Iris pigment epithelial cell (primary cell): ENCODE measurements at places on chromosomes 12 and 14.

DNA sequence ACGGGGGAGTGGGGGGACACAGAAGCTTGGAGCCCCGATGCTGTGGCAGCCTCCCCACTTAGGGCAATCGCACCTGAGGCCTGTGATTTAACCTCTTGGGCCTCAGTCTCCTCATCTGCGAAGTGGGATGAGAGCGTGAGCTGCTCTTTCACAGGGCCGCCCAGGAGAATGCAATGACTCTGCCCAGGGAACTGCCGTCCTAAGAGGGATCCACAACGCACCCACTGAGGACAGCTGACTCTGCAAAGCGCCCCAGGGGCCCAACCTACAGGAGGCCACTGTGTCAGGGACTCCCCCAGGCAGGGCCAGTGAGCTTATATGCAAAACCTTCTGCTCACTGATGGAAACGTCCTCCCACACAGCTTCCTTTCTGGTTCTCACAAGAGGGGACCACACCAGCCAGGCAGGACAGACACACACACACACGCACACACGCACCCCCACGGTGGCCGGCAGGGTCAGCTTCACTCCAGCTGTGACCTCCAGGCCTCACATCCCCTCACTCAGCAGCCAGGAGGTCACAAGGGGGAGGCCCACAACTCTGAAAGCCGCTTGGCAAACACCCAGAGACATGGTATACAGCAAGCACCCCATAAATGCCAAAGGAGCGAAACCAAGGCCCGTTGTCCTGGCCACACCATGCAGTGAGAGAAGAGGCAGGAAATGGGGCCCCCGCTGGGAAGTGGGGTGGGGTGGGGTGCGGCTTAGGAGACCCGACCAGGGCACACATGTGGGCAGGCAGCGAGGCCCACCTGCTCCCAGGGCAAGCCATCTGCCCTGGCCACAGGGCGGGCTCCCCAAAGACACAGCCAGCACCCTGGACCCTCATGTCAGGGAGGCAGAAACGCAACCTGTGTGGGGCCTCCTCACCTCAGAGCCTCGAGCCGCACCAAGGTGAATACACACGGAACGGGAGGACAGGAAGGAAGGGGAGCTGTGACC is 73.3 kb downstream of the NCOR2 start:
- DNase-seq: no peak

DNA sequence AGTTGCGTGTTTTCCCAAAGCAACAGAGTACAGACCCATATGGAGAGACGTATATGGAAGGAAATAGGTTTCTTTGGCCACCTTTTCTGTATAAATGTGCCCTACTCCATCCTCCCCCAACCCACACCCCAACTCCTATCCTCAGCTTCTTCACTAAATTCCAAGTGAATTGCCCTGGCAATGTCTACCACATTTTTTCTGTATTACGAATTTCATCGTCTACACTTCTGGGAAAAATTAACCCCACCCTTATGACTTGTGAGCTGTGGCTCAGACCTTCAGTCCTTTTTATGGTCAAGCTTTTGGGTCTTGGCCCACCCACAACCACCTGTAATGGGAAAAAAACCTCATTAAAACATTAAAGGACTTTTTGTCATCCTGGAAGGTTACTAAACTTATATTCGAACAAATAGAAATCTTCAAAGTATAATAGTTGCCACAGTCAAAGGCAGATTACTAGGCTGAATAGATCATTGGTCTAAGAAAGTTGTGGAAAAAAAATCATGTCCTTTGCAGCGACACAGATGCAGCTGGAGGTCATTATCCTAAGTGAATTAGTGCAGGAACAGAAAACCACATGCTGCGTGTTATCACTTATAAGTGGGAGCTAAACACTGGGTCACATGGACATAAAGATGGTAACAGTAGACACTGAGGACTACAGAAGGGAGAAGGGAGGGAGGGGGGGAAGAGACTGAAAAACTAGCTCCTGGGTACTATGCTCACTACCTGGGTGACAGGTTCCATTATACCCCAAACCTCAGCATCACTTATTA is 15.7 kb upstream of the NFKBIA start:
- DNase-seq: peak; percentile 58

- DNase-seq: no peak
These were observed 5.6 kb upstream of the EPS8 start for GRCh38 chr12:15794836-15795235.

- DNase-seq: peak; percentile 28
These were observed 219.3 kb downstream of the CRADD start for GRCh38 chr12:93896427-93896826.

GRCh38 chr12:643475-644302 is 19.6 kb downstream of the NINJ2 start:
- DNase-seq: no peak

DNA sequence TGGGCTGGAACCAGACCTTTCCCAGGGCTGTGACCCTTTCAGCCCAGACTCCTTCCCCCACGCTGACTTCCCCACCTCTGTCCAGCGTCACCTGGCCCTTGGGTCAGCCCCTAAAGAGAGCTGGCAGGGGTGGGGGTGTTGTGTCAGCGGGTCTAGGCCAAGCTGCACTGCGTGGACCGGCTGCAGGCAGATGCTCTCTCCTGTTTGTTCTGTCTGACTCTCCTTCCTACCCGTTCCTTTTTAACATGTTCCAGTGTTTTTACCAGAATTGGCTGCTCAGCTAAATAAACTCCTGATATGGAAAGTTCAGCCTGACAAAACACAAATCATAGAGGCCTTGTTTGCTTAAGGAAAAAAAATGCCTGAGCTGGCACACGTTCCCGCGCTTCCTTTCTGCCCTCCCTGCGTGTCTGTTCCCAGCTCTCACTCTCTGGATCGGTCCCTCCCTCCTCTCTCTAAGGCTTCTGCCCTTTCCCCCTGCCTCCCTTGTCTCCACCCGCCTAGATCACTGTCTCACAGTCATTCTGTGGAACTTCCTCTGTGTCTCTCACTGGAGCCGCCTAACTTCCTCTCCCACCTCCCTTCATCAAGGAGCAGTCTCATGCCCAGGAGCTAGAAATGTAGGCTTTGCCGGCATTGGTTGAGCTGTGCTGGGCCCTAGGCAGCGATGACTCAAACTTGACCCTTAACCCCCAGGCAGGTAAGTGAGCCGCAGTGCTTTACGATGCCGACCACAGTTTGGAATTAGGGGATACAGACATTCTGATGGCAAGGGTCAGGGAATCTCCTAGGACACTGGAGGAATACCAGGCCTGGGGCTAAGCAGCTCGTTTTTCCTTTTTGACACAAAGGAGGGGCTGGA is 15.5 kb upstream of the MLXIP start:
- DNase-seq: peak; percentile 45

- no peak for DNase-seq
These were observed 71.6 kb upstream of the CMKLR1 start for GRCh38 chr12:108410689-108411088.

- no peak for DNase-seq
These were observed 125.0 kb upstream of the PZP start for GRCh38 chr12:9333161-9333560.

DNA sequence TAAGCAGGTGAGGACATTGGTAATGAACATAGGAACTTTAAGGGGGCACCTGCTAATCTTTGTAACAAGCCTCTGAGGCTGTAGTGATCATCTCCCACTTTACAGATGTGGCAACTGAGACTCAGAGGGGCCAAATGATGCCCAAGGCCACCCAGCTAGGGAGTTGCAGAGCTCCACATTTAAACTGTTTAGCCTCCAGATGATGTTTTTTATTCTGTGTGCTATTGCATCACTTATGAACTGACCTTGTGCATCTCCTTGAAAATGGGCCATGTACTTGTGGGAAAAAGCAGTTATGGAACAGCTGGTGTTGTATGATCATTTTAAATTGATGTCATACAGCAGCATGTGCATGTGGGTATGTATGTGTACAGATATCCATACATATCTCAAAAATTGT is 41.4 kb downstream of the TPCN1 start:
- DNase-seq: peak; percentile 60

- DNase-seq: no peak
These were observed 168.7 kb upstream of the HIF1A start for GRCh38 chr14:61526405-61527312.

GRCh38 chr12:115964214-115964613 is 313.3 kb downstream of the MED13L start:
- DNase-seq: no peak

DNA sequence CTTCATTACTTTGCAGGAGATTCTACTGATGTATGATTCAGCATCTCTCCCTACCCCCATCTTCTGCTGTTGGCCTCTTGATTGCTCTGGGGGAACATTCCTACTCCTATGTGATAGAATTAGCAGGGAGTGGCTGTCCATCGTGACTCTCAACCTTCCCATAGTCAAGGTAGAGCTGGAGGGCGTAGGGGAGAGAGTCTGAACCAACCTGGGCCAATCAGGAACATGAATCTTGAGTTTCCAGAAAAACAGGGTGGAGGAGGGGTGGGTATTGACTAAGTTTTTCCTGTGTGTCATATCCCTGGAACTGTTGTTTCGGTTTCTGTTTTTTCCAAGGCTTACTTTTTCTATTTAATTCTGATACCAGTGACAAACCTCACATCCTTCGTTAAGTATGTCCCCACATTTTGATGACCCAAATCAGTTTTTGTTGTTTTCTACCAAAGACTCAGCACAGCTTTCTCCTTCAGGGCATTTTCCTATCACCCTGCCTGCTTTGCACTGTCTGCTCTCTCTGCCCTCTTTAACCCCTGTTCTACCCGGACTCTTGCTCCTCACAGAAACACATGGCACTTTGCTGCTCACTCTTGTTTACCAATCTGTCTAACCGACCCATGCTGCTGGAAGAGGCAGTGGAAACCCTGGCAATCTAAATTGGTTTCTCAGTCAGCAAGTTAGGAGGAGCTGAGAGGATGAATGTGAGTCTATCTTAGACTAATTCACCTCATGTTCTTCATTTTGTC is 1428.3 kb downstream of the AACS start:
- peak; percentile 9 for DNase-seq

- peak; percentile 58 for DNase-seq
These were observed 314.6 kb downstream of the BCL11B start for GRCh38 chr14:98957211-98958047.

- DNase-seq: no peak
These were observed 16.1 kb upstream of the CHGA start for GRCh38 chr14:92906823-92907222.

- no peak for DNase-seq
These were observed 133.8 kb downstream of the BCAT1 start for GRCh38 chr12:24815114-24815423.

DNA sequence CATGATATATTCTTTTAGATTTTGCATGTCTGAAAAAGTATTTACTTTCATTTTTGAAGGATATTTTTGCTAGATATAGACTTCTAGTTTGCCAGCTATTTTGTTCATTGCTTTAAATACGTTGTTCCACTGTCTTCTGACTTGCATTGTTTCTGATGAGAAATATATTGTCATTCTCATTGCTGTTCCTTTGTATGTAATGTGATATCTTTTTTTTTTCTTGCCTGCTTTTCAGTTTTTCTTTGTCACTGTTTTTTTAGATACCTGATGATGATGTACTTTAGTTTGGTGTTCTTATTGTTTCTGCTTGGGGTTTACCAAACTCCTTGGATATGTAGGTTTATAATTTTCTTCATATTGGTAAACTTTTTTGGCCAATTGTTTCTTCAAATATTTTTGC is 107.9 kb downstream of the SNAPC1 start:
- no peak for DNase-seq

- no peak for DNase-seq
These were observed 161.5 kb downstream of the SEC23A start for GRCh38 chr14:38941488-38941887.

- peak; percentile 14 for DNase-seq
These were observed 442.2 kb upstream of the CCDC196 start for GRCh38 chr14:66043921-66044320.

DNA sequence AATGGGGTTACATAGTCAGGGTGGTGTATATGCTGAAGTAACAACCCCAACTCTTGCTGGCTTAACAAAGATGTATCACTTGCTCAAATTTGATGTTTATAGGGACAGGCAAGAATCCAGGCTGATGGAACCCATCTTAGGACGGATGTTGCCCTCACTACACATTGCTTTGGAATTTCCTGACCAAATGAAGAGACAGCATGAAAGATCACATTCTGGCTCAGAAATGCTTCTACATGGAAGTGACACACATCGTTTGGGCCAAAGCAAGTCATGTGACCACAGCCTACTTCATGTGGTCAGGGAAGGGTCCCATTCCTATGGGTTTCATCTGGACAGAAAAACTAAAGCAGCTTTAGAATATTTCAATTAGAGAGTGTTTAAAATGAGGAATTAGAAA is 345.8 kb downstream of the TMEM132D start:
- DNase-seq: peak; percentile 10

- no peak for DNase-seq
These were observed 556.6 kb downstream of the TRHDE start for GRCh38 chr12:72828662-72829324.
